Smooth muscle cell of trachea (primary cell): ENCODE measurements at places on chromosomes 16 and 17. TPM values are rescaled to one million over a fixed set of nuclear protein-coding genes. Genes with fewer than 3 reads are reported as not detected.

The ZNF205 gene
- 17.6 and 25.1 TPM in 2 replicates for total RNA-seq

The CRHR1 gene
- total RNA-seq = not detected in 2 replicates

The DBNDD1 gene
- total RNA-seq = 3.1 and 4.1 TPM in 2 replicates

The TBC1D10B gene
- total RNA-seq = 41.5 and 49.0 TPM in 2 replicates

The C16orf89 gene
- under 0.01 and 1.3 TPM in 2 replicates for total RNA-seq

The HOXB9 gene
- total RNA-seq = under 0.01 TPM in 1 of 2 replicates, not detected in the other

The MARVELD3 gene
- total RNA-seq = not detected in 2 replicates

The ZBTB4 gene
- total RNA-seq = 27.8 and 44.8 TPM in 2 replicates

The GFAP gene
- total RNA-seq = 0.15 TPM in 1 of 2 replicates, not detected in the other

The GJC1 gene
- 10.4 and 25.9 TPM in 2 replicates for total RNA-seq

The MYL11 gene
- not detected in 2 replicates for total RNA-seq
